SJCRH30 (cell line): ENCODE measurements at places on chromosomes 12 and 14.
A peak's percentile ranks its signal among the peaks of the same experiment; 100 is the strongest.

- DNase-seq: no peak
Observed at GRCh38 chr12:5637698-5638097, 205.8 kb downstream of the NTF3 start.

GRCh38 chr12:54956818-54957641 is 27.5 kb downstream of the TESPA1 start:
- DNase-seq: no peak

DNA sequence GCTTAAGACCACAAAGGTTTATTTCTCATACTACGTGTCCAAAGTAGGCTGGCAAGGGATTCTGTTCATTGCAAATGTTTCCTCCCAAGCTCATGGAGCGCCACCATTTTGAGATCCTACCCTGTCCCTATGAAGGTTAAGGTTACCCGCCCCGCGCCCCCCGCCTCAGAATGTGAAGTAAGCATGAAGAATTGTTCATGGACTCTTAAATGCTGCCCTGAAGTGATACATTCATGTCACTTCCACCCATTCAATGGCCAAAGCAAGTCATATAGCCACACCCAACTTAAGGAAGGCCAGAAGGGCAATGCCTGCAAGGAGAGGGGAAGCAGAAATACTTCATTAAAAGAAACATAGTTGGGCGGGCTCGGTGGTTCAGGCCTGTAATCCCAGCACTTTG is 4.2 kb downstream of the TMEM253 start:
- no peak for DNase-seq

DNA sequence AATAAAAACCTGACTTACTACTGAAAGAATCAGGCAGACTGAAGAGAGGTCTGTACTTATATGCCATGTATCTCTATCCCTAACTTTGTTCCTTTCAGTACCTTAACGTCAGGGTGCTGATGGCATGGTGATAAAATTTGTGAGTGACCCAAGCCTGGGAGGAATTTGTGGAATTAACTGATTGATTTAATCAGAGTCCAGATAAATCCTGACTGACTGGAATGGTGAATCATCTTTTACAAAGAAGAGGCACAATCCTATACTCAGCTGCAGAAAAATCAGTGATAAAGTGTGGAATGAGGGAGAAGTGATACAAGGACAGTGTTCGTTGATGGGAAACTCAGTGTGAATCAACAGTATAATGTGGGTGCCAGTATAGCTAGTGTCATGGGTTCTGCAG is 3.7 kb downstream of the TDG start:
- no peak for DNase-seq

DNA sequence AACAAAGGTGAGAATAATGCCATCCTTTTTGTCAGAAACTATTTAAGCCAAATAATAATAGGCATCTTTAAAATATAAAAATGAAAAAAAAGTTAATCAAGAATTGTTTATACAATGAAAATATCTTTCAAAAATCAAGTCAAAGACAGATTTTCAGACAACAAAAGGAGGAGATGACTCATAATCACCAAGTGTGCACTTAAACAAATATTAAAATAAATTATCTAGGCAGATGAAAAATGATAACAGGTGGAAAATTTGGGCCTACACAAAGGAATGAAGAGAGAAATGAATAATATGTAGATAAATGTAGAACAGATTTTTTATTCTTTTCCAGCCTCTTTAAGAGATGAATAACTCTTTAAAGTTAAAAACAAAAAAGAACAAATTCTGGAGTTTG is 250.0 kb upstream of the PLEKHG7 start:
- DNase-seq: no peak

GRCh38 chr14:64746298-64747250 is 42.4 kb downstream of the PLEKHG3 start:
- DNase-seq: no peak

DNA sequence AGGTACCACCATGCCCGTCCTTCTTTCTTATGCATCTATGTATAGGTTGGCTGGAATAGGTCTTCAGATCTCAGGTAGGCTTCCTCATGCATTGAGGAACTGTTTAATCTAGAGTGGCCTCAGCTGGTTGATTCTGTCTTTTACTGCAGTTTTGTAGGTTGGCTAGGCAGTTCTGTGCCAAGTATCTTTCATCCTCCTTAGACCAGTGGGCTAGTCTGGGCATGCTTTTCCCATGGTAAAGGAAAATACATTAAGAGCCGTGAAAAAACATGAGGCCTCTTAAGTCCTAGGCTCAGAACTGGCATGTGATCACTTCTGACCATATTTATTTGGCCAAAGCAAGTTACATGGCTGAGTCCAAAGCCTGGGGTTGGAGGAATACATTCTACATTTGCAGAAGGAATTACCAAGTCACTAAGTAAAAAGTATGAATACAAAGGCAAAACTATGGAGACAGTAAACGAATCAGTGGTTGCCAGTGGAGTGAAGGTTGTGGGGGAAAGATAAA is 137.3 kb downstream of the WIF1 start:
- DNase-seq: peak; percentile 21
